OCI-LY7 (cell line): ENCODE measurements at places on chromosomes 4 and X.

DNA sequence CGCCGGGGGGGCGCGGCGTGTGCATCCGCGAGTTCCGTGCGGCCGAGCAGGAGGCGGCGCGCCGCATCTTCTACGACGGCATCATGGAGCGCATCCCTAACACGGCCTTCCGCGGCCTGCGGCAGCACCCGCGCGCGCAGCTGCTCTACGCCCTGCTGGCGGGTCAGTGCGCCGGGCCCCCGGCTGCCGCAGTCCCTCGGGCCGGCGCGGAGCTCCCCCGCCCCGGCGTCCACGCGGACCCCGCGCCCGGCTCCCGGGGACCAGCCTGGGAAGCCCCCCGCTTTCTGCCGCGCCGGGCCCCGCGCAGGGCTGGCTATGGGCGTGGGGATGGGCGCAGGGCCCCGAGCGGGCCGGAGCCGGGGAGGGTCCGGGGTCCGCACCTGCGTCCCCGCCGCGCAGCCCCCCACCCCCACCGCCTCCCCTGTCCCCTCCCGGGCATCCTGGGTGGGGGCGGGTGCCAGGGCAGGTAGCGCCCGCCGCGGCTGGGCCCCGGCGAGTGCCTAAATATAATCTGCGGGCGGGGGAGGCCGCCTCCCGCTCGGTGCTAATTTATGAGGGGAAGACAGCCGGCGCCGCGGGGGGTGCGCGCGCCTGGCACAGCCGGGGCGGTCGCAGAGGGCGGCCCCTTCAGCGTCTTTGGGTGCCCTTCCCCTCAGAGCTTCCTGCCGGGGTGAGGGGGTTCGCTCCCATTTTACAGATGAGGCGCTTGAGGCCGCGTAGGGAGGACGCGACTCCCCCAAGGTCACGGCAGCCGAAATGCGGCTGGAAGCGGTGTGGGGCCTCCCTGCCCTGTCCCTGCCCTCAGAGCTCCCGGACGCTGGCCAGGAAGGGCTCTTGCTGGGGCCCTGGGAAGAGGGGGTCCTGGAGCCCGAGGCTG, 837 bp downstream of the NAT8L start:
- no peak for DNase-seq

DNA sequence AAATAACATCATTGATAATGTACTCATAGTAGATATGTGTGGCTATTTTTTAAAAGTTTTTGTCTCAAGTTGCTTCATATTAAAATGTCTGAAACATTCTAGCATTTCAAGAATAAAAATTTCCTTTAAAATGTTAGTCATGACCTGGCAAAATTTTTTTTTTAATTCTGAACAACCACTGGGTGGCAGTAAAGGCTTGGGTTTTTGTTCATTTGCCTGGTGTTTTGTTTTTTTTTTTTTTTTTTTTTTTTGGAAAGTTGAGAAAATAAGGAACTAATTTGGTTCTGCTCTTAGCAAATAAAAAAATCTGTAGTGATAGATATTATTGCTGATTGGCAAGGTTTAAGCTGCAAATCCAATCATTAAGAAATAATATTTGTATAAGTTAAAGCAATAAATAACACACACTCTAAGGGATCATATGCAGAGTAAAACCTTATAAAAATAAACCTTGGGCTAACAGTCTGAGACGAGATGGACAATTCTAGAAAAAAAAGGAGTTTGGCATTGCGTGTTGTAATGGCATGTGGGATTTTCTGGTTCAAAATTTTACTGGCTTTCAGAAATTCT, 81.4 kb downstream of the CEP44 start:
- DNase-seq: peak; percentile 42

DNA sequence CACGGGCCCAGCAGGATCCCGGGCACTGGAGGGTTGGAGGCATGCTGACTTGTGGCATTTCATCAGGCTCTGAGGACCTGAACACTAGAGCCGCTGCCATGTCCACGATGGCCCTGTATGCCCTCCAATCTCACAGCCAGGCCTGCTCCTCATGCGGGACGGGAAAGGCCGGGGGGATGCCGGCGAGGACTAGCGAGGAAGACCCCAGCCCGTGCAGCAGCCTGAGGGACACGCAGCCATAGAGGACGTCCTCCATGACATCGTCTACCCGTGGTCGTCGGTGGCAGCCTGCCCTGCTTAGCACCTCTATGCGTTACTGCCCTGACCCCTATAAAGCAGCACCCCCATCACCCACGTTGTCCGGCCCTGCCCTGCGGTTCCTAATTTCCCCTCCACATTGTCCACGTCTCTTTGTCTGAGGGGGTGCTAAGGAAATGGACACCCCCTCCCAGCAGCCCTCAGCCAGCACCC, 32.6 kb downstream of the HMX1 start:
- DNase-seq: no peak

GRCh38 chrX:102714994-102715393, 2.7 kb downstream of the GPRASP2 start:
- no peak for DNase-seq

- no peak for DNase-seq
Observed at GRCh38 chr4:52197306-52197705, 146.2 kb downstream of the SPATA18 start.

GRCh38 chrX:46461660-46462191, 83.5 kb downstream of the ZNF674 start:
- peak; percentile 67 for DNase-seq
